ENCODE measurements at places on chromosomes 6 and 20.

DNA sequence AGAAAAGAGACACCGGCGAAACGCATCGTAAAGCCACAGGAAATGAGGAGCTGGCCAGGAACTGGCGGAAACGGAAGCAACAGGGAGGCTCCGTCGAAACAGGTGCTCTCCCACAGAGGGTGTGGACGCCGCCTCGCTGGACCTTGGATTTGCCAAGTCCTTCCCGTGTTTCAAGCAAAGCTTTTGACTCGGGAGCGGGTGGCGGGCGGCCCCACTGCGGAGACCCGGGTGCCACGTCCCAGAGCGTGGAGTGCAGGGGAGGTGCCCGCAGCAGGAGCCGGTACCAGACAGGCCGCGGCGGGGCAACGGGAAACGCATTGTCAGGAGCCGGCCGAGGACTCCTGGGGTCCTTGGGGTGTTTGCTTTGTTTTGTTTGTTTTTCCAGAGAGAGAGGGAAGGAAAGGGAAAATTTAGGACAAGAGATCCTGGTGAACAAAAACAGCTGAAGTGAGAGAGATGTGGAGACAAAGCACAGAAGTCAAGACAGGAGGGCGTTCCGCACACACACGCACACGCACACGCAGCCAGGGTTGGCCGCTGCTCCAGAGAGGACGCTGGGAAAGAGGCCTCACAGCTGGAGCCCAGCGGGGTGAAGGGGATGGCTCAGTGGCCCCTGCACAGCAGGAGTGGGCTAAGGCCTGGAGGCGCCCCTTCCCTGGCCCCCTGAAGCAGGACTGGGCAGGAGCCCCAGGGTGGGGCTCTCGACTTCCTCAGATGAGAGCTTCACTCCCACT is 50.9 kb upstream of the CHRNA4 start:
- peak; percentile 12 for DNase-seq

DNA sequence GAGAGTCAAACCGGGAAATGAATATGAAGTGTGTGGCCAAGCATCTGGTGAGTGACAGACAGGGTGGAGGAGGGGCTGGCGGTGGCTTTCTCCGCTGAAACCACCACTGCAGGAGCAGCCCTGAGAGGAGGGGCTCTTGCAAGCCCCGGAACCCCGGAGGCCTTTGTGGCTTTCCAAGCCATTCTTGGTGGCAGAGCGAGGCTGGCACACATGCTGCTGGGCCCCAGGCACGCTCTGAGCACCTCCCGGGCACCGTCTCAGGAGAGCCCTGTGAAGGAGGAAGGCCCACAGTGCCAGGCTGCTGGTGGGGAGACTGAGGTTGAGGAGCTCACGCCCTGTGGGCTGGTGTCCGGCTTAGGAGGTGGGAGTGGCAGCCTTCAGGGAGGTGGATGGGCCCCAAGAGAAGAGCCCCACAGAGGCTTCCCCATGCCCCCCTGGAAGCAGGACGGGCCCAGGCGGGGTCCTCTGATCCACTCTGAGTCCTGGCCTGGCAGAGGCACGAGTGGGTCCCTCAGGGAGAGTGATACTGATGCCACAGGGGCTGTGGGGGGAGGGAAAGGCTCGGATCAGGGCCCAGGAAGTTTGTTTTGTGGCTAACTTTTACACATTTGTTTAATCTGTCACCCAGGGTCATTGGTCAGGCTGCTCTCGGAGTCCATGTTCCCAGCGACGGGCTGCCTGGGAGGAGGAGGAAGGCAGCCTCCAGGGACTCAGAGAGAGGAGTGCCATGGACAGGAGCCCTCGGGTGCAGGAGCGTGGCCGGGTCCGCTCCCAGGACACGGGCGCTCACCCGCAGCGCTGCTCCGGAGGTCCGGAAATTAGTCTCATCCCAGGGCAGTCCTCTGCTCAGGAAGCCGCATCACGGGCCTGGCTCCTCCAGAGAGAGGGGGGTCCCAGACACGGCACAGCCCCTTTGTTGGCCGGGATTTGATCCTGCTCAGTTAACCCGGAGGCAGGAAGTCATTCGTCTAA is 170.7 kb downstream of the ERMARD start:
- DNase-seq: peak; percentile 19

GRCh38 chr6:37131104-37131959 is 38.6 kb upstream of the PIM1 start:
- DNase-seq: no peak

GRCh38 chr6:147509891-147510290 is 1.4 kb downstream of the SAMD5 start:
- no peak for DNase-seq

- DNase-seq: no peak
These were observed 993.0 kb downstream of the EYS start for GRCh38 chr6:64714073-64714472.

DNA sequence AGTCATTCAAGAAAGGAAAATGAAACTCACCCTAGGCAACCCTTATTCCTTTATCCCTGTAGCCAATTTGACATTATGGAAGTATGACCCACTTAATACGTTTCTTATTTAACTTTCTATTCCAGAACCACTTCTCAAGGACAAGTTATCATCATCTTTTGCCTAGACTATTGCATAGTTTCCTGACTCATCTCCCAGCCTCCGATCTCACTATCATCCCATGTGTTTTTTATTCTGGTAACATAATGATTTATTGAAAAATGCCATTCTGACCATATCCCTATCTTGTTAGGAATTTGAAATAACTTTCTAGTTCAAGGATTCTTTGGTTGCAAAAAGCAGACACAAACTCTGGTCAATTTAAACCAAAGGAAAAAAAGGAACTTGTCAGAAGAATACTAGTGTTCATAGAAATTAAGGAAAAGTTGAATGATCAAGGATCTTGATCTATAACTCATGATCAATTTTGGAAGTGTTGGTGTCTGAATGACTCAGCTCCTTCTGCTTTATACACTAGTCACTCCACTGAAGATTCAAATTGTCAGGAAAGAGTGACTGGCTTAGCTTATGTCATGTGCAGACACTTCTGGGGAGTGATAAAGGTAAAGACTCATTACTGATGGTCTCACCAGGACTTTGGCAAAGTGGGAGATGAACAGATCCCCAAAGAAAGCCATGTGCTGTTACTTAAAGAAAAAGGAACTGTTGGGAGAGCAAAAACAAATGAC is 8.5 kb upstream of the TINAG start:
- no peak for DNase-seq

DNA sequence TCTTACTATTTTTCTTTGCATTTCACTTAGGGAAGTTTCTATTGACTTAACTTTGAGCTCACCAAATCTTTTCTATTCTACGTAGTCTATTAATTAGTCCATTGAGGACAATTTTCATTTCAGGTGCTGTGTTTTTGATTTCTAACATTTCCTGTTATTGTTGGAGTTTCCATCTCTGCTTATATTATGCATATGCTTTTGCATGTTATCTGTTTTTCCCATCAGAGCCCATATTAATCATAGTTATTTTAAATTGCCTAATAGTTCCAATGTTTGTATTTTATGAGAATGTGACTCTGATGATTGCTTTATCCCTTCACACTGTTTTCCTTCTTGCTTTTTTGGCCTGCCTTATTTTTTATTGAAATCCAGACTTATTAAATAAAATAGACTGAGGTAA is 414.5 kb upstream of the OPRM1 start:
- no peak for DNase-seq

DNA sequence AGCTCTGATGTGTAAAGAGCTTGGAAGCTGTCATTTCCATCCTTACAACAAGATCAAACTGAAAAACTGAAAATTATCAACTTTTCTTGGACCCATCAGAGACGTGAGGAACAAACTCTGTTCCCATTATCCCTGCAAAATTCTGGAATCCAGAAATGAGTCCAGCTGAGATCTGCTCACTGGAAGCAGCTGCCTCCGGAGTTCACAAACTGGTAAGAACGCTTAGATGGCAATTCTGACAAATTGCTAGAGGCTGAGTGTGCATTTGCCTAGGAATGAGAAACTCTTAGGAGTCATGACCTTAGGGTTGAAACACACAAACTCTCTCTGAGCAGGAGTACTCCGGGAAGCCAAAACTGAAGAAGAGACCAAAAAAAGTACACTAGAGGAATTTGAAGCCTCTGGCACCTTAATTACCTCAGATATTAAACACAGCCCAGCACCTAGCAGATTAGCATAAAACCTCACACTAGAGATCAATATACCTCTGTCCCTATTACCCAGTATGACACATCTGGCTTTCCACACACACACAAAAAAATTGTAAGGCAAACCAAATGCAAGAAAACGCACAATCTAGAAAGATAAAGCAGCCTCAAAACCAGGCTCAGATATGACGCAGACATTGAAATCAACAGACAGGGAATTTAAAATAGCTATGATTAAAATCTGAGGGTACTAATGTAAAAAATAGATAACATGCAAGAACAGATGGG is 233.5 kb upstream of the SGK1 start:
- DNase-seq: no peak

DNA sequence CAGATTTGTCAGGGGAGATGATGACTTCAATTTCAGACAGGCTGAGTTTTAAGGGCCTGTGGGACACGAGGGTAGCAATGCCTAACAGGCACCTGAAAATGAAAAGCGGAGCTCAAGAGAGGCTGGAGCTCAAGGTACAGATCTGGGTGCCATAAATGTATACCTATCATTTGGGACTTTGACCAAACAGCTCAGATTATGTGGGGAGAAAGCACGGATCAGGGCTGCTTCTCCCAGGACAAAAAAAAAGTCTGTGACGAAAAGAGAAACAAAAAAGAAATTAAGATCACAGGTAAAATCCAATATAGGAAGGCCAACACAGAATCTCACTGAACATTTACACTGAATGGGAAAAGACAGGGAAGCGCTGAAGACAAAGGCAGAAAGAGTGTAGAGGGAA is 1.9 kb downstream of the PRELID3B start:
- no peak for DNase-seq

- DNase-seq: no peak
These were observed 14.0 kb upstream of the SLC17A5 start for GRCh38 chr6:73667798-73668197.

DNA sequence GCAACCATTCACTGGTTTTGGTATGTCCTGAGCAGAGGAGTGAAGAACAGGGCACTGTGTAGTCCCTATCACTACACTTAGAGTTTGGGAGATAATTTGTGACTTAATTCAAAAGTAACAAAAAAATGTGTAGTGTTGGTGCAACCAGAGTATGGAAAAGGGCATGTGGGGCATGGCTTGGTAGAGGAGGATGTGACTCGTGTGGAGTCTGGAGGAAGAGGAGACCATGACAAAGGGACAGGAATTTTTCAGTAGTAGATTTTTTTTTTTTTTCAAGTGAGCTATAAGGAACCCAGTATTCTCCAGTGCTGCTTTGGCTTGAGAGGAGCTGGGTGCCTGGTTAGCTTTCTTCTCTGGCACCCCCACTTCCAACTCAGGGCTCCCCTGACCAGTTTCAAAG is 5.1 kb downstream of the MTRES1 start:
- no peak for DNase-seq

DNA sequence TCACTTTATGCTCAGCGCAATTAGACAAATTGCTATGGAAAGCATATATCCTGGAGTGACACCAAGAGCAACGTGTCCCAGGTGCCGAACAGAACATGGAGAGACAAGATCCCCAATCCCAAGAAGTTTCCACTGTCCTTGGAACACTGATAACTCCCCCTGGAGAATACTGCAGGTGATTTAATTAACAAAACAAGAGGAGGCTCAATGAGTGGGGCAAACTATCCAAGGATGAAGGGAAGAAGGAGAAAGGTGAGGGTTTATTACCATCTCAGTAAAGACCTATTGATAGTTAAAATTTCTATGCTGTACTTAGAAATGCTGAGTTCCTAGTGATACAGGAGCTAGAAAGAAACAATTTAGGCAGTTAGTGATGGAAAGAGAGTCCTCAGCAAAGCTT is 35.7 kb downstream of the EDN1 start:
- DNase-seq: no peak

DNA sequence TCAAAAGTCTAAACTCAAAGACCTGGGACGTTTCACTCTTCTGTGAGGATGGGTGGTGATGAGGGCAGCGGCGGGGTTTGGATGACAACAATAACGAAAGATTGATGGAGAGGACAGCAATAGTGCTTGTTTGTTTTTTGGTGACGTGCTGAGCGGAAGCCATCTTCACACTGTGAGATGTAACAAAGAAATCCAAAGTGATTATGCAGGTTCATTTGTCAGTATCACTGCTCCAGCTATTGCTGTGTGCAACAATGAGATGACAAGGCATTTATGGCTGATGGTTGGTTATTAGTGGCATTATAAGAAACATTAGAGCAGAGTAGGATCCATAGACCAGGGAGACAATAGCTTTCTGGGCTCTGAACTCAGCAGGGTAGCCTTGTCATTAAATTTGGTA is 306.7 kb downstream of the RNF144B start:
- no peak for DNase-seq

- DNase-seq: no peak
These were observed 161.7 kb downstream of the ISM1 start for GRCh38 chr20:13382786-13383185.

- DNase-seq: peak; percentile 46
These were observed 108.9 kb downstream of the SNX5 start for GRCh38 chr20:17859616-17860232.

DNA sequence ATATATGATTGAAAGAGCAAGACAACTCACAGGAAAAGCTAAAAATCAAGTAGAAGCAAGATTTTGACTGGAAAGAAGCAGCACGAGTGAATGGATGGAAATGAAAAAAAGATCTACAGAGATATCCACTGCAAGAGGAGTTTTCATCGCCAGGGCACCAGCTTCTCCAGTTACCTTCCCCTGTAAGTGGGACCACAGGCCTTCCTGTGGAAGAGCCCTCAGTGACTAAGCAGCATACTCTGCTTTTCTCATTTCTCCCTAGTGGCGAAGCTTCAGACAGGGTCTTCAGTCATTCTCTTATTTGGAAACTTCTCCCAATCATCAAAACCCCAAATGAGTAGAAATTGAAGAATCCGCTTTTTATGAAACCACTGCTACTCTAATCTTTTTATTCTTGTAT is 40.5 kb downstream of the ADGRB3 start:
- DNase-seq: no peak

GRCh38 chr6:164274493-164274892 is 860.0 kb downstream of the QKI start:
- no peak for DNase-seq

- no peak for DNase-seq
These were observed 3.1 kb upstream of the RPS12 start for GRCh38 chr6:132811276-132811675.

- DNase-seq: no peak
These were observed at the start of gene SLC22A3 for GRCh38 chr6:160348223-160349019. TSS of gene SLC22A3 (plus strand) at chr6:160348378. CDS start at chr6:160348420, 42 bp downstream.

DNA sequence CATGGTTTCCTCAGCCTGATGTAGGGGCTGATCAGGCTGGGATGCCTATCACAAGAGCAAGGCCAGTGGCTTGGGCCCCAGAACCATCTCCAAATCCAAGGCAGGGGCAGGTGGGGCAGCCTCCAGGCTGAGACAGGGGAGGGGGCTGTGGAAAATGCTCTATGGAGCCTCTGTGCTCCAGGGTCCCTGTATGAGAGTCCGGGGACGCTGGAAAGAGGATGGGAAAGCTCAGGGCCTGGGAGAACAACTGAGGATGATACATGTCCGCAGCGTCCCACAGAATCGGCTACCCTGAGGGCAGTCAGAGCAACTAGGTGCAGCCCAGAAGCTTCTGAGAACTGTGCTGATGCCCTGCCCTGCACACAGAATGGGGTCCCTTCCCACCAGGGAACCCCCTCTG is 43.4 kb downstream of the CPXM1 start:
- DNase-seq: no peak

GRCh38 chr6:123564361-123564760 is 72.4 kb downstream of the TRDN start:
- DNase-seq: no peak
